Esophagus squamous epithelium (tissue), 5 donors: ENCODE measurements at places on chromosomes 5 and 9. TPM values are rescaled to one million over a fixed set of nuclear protein-coding genes. Genes with fewer than 3 reads are reported as not detected.

Gene RACK1
- total RNA-seq, result 2,735 TPM

- no peaks in the 10 kb centered on the region for H3K36me3 ChIP-seq
- H3K4me1 ChIP-seq, result no peaks in the 10 kb centered on the region
- H3K4me3 ChIP-seq, result no peak overlapping the region
- H3K27ac ChIP-seq, result no peak overlapping the region
- DNase-seq, result no peak
These were observed 368.4 kb downstream of the TLE1 start for GRCh38 chr9:81320909-81321482.

- H3K27ac ChIP-seq, result peak within 1 kb of the TSS; percentile 94
- no peaks in the 10 kb centered on the region for H3K36me3 ChIP-seq
- DNase-seq, result no peak
- peak within 1 kb of the TSS; percentile 73 for H3K4me3 ChIP-seq
These were observed at the start of gene COL5A1 for GRCh38 chr9:134641173-134641989. COL5A1 (plus strand) TSS chr9:134641803; CDS start chr9:134642188, 385 bp downstream.

Gene SAXO1
- not detected for total RNA-seq

DNA sequence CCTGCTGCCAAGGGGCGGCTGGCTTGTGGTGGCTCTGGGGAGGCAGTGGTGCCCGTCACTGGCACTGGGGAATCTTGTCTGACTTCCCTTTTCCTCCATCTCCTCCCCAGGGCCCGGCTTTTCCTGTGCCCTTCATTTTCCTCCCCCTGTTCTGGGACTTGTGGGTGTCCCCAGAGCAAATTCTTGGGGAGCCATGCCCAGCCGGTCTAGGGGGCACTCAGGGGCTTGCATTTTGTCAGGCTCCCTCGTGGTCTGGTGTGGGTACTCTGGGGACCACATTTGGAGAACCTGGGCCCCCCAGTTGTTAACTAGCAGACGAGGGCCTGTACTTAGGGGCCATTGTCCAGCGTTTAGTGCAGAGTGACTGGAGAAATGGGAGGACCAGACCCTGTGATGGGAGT, 105.2 kb upstream of the IER5L start:
- H3K4me3 ChIP-seq, result peak overlapping the region; percentile 45
- DNase-seq, result no peak
- no peaks in the 10 kb centered on the region for H3K36me3 ChIP-seq
- H3K27me3 ChIP-seq, result no peaks in the 10 kb centered on the region
- no peak overlapping the region for H3K27ac ChIP-seq
